ENCODE measurements at places on chromosomes 1 and 21.

GRCh38 chr1:3380469-3380868 is 74.0 kb upstream of the ARHGEF16 start:
- DNase-seq, result no peak

DNA sequence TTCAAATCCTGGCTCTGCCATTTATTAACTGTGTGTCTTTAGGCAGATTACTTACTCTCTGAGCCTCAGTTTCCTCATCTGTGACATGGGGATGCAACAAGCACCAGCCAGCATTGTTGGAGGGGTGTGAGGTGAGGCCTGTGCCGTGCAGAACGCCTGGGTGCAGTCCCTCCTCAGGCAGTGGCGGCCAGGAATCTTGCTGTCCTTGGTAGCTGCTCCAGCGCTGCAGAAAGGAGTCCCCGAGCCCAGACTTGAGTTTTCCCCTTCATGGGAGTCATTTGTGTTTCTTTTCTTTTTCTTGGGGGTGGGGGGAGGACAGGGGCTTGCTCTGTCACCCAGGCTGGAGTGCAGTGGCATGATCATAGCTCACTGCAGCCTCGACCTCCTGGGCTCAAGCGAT is 46.6 kb downstream of the DISP3 start:
- no peak for DNase-seq

DNA sequence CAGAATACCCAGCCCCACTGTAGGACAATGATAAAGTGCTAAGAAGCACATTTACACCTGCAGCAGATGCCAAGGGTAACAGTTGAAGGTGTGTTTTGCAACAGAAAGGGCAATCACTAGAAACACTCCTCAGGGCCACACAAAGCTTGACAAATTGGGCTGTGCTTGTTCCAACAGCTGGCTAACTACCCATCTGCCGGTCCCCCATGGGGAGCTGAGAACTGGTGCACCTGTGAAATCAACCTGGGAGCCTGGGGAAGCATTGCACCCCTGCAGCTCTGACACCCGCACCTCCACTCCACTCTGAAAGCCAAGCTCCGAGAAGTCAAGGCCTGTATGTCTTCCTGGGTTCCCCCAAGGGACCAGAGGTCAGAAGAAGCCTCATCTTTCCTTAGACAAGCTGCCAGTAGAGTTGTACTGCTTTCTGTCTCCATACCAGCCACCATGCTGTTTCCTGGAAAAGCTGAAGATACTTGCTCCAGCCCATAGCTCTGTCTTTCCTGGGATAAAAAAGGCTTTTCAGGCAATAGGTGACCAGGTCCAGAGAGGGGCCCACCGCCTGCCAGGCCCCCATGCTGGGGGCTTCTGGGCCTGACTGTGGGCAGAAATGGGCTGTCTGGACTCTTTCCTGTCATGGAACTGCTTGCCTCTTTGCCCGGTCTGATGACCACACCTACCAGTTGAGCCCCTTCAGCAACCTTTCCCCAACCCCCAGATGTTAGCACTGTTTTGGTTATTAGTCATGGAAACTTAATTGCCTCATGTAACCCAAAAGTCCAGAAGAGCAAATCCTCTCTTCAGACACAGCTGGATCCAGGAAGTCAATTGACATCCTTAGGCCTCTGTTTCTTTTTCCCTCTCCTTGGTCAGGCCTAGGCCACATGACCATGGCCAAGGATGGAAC is 93.6 kb downstream of the KIF14 start:
- no peak for DNase-seq

DNA sequence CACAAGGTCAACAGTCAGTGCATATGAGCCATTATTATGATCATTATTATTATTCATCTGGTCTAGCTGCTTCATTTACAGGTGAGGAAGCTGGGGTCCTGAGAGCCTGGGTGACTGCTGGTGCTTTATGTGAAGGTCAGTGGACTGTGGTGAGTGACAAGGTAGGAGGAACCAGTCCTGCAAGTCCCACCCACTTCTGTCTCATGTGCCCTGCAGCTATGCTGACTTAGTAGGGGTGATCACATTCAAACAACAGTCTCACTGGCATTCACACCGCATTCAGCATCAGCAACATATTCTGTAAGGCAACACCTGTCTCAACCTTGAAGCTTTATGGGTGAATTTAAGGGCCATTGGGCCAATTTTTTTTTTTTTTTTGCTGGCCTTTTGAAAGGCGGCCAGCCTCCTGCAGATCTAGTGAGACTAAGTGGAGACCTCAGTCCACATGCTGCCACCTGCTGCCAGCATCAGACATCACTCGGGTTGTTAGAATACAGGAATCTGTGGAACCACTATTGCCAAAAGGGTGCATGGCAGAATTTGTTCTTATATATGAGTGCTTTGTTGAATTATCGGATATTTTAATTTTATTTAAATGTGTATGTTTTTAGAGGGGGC is 59.9 kb upstream of the CACNA1E start:
- DNase-seq, result peak; percentile 8

GRCh38 chr1:12305377-12305776 is 75.5 kb downstream of the VPS13D start:
- DNase-seq, result no peak

- DNase-seq, result no peak
Observed at GRCh38 chr21:38951095-38951730, 145.5 kb downstream of the ETS2 start.

DNA sequence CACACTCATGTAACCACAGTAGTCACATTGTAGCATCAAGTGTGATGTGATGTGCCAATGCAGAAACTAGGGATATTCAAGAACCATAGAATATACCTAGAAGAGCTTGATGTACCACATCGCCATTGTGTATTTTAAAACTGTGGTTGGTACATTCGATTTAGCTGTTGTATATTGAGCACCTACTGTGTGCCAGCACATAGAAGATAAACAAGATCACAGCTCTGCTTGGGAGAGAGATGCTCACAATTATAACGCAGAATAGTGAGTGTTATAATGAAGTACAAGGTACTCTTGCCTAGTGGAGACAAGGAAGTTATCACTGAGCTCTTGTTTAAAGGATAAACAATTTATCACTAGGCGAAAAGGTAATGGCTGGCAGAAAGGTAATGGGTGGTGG is 4.7 kb downstream of the BTF3L4 start:
- no peak for DNase-seq

GRCh38 chr1:114209971-114210370 is 56.3 kb upstream of the SYT6 start:
- no peak for DNase-seq
